ENCODE measurements at places on chromosomes 16 and 17.

DNA sequence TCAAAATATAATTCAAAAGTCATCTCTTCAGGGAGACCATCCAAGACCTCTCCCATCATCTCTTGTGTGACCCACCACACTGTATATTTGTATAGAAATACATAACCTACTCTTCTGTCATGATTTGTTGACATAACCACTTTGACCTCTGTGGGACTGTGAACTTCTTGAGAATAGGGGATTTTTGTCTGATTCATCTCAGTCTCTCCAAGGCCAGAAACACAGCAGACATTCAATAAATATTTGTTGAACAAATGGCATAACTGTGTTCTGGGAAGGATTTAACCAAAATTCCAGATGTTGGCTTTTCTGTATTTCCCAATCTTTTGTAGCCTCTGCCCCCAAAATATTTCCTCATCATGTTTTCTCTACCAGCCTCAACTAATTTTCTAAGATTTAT, 169.7 kb downstream of the CDH11 start:
- no peak for DNase-seq

DNA sequence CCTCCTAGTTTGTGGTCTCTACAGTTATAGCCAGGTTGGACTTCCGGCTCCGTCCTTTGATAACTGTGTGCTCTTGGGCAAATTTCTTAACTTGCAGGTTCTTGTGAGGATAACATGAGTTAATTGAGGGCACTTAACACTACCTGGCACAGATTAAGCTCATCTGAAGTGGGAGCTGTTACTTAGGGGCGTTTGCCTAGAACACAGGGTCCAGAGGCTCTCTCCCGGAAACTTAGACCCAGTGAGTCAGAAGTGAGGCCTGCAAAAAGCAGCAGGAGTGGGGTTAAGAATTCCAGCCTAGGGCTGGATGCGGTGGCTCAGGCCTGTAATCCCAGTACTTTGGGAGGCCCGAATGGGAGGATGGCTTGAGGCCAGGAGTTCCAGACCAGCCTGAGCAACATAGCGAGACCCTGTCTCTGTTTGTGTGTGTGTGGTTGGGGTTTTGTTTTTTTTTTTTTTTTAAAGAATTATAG, 1.4 kb downstream of the MVP start:
- peak; percentile 93 for DNase-seq

GRCh38 chr17:58215685-58216084, 3.4 kb downstream of the MKS1 start:
- peak; percentile 55 for DNase-seq

- peak; percentile 90 for DNase-seq
Observed at GRCh38 chr17:81119223-81120148, 45.8 kb upstream of the PVALEF start.

- no peak for DNase-seq
Observed at GRCh38 chr17:40980596-40980995, 3.5 kb downstream of the KRT40 start.

Data from NCI-H226 (cell line).